ENCODE measurements at places on chromosomes 1 and 21.

DNA sequence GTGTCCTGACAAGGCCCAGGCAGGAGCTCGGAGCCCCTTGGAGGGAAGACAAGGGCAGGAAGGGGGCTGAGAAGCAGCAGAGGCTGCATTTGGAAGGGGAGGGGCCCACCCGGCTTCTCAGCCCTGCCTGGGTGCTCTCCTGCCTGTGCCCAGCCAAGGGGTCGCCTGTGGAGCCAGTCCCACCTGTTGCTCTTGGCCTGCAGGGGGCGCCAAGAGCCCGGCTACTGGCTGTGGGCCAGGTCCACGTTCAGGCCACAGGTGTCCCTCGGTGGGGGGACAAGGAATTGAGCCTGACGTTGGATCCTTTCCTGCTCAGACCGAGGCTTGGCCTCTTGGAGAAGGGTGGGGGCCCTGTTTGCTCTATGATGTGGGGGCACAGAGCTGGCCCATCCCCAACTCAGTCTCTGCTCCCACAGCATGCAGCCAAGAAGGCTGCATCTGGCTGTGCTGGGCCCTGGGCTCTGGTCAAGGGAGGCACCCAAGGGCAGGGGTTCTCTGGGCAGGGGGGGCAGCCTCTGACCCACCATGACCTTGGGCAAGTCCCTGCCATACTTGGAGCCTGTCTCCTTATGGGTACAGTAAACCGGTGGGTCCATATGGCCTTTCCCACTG, 10.9 kb downstream of the WNT4 start:
- DNase-seq = peak; percentile 51

DNA sequence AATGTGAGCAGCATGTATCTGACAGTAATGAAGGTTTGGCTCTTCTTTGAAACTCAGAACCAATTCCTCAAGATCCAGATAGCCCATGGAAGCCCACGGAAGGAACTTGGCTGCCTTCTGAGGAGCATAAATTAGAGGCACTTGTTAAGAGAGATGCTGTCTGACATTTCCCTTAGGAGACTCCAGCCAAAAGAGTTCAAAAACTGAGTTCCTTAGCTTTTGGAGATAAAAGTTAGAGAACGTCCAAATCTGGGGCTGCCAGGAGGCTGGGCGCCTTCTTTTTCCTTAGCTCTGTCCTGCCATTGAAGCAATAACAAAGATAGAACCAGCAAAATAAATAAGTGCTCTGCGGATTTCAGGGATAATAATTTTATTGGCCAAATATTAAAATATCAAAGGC, 439.6 kb upstream of the USP24 start:
- DNase-seq = no peak

GRCh38 chr1:84991097-84991920, 5.6 kb downstream of the MCOLN2 start:
- DNase-seq = no peak

- no peak for DNase-seq
Measured at GRCh38 chr1:67314696-67315095, 7.0 kb downstream of the IL12RB2 start.

- no peak for DNase-seq
Measured at GRCh38 chr1:196608390-196609369, at the start of gene KCNT2. Gene KCNT2 (minus strand): TSS chr1:196608440. CDS start chr1:196608309, 131 bp downstream.

GRCh38 chr1:181451661-181452230, 31.6 kb upstream of the CACNA1E start:
- no peak for DNase-seq

- DNase-seq = no peak
Measured at GRCh38 chr1:109478806-109479205, 4.9 kb upstream of the ATXN7L2 start.

- no peak for DNase-seq
Measured at GRCh38 chr1:243748706-243749283, 101.2 kb downstream of the AKT3 start.

DNA sequence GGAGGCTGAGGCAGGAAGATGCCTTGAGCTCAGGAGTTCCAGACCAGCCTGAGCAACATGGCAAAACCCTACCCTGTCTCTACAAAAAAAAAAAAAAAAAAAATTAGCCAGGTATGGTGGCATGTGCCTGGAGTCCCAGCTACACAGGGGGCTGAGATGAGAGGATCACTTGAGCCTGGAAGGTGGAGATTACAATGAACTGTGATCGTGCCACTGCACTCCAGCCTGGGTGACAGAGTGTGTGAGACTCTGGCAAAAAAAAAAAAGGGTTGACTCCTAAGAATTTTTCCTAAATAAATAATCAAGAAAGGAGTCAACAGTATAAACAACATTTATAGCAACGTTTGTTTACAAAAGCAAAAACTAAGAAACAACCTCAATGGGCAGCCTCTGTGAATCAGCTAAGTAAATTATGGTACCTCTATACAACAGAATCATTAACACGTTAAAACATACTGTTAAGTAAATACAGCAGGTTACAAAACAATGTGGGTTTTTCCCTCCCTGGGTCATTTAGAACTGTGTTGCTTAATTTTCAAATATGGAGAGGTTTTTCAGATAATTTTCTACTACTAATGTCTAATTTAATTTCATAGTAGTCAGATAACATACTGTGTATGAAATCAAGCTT, 56.8 kb downstream of the SLC30A10 start:
- DNase-seq = no peak

DNA sequence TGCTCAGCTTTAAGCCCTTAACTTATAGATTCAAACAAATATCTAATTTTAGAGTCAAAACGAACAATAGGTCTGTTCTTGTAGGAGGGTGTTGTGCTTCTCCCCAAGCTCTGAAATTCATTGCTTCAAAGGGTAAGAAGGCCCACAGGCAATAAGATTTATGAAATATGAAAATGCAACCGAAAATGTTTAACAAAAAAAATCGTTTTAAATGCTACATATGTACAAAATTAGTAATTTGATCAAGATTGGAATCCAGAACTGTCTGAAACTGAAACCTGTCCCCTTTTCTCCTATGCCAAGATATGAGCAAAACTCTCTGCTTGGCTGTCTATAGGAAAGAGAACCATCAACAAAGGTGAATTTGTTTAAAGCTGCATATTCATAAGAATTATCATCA, 534.3 kb downstream of the PLPP3 start:
- no peak for DNase-seq

GRCh38 chr21:32726839-32727686, 750 bp downstream of the SYNJ1 start:
- no peak for DNase-seq

DNA sequence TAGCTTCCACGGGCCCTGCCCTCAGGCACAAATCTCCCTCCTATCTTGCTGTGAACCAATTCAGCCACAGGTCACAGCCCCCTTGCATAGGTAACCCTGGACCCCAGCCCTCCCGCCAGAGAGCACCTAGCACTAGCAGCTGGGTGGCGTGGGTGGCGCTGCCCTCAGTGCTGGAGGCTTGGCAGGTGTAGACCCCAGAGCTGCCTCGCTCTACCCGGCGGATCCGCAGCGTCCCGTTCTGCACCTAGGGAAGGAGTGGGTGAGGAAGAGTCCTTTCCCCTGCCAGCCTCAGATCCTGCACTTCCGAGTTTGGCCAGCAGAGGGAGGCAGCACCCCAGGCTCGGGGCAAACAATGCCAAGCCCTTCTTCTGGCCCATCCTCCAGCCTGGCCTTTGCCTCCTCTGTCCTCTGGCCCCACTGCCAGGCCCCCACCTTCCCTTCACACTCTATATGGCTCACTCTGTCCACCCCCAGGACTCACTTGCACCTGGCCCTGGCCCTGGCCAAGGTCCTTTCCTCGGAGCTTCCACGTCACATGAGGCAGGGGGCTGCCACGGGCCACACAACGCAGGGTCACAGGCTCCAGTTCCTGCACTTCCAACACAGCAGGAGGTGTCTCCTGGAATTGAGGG, 9.0 kb downstream of the IGSF9 start:
- peak; percentile 54 for DNase-seq

DNA sequence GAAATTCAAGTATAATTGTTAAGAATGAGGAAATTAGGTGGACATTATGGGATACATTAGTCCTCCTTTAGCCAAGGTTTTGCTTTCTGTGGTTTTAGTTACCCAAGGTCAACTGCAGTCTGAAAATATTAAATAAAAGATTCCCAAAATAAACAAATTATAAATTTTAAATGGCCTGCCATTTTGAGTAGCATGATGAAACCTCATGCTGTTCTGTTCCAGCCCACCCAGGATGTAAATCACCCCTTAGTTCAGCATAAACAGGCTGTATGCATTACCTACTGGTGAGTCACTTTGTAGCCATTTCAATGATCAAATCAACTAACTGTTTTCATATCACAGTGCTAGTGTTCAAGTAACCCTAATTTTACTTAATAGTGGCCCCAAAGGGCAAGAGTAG, 132.5 kb upstream of the LYPLAL1 start:
- DNase-seq = no peak

DNA sequence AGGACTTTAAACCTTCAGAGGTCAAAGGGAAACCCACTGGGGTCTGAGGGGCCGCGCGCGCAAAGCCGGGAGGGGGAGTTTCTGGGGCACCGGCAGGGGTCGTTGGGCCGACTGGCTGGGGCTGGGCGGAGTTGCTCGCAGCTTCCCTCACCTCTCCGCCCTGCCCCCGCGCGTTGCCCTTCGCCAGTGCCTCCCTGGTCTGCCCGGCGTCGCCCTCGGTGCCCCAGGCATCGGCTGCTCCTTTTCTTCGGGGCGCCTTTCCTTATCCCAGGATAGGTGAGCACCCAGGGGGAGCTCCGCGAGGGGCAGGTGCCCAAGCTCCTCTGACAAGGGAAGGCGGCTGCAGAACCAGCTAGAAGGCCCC, 390 bp upstream of the NGF start:
- DNase-seq = no peak

GRCh38 chr1:184562806-184563205, 176.0 kb downstream of the C1orf21 start:
- DNase-seq = no peak

- no peak for DNase-seq
Measured at GRCh38 chr1:17075470-17076255, 21.8 kb upstream of the SDHB start.

- no peak for DNase-seq
Measured at GRCh38 chr21:45376459-45377324, 28.3 kb upstream of the COL18A1 start.

DNA sequence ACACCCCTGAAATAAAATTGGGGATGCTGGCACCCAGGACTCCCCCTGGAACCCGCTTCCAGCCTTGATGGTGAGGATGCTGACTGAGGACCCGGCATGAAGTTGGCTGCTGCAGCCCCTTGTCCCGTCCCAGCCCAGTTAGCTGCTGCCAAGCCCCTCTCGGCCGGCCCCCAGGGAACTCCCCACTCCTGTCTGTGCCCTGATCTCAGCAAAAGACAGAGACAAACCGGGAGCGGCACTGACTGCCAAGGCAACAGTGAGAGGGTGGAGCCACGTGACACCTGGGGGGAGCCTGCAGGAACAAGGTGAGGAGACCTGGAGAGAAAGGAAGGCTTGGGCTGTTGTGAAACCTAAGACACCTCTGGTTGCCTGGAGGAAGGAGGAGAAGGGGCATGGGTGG, 24.7 kb downstream of the CASZ1 start:
- no peak for DNase-seq

DNA sequence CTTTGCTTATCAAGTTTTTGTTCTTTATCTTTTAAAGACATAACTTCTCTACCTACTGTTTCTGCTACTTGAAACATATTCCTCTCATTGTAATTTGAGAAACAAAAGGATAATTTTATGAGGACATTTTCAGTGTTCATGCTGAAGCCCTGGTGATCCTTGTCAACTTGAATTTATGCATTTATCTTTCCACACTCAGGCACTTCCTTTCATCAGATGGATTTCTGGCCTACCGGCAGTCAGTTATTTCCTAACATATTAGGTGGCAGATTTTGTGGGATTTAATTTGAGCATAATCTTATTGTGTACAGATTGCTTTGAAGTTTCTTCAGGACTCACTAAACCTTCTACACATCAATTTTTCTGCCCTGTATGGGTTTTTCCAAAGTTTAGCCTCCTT, 75.0 kb downstream of the RGL1 start:
- no peak for DNase-seq

DNA sequence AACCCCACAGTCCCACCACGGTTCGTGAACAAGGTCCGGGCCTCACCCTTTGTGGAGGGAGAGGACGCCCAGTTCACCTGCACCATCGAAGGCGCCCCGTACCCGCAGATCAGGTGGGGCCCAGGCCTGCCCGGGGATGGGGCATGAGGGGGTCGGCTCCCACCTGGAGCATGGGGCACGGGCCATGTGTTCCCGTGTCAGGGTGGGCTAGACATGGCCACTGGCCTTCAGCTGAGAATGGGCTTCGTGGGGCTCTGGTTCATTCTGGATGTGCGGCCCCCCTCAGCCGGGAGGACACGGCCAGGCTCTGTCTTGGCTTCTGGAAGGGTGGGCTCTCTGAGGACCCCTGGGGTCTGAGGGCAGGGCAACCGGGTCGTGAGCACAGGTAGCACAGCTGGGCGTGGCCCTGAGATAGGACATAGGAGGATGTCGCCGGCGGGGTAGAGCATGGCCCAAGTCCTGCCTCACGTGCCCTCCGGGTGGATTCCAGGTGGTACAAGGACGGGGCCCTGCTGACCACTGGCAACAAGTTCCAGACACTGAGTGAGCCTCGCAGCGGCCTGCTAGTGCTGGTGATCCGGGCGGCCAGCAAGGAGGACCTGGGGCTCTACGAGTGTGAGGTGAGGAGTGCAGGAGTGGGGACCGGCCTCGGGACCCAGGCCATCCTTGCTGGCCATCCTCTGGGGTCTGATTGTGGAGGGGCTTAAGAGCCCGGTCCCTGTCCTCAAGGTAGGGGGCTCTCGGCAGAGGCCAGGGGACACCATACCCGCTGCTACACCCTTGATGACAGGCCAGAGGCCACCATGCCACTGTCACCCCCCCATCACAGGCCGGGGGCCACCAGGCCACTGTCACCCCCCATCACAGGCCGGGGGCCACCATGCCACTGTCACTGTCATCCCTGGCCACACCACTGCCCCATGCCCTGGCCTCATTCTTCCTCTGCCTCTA, 55.5 kb downstream of the TRIM11 start:
- no peak for DNase-seq

DNA sequence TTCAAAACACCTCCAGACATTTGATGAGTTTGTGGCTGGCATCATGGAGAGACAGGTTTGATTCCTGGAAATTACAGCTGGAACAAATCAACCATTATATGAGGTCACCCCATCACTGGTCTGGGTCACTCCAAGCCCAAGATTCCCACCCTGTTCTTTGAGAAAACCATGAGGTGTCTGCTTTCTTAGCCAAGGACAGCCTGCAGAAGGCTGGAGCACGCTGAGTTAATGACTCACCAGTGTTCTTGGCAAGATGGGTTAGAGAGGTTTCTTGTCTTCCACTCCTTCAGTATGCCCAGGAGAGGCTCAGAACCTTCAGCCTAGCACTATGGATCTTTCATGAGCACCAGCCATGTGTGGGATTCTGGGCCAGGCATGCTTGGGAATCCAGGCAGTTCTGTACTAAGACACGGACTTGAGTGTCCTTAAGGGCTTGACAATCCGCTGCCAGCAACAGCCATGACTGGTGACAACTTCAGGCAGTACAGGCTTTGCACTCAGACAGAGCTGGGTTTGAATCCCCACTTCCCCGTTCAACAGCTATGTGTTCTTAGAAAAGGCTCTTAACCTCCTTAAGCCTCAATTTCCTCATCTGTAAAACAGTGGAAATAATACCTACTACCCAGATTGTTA, 43.9 kb downstream of the GRHL3 start:
- DNase-seq = no peak

- no peak for DNase-seq
Measured at GRCh38 chr1:86765073-86765472, 60.7 kb downstream of the SH3GLB1 start.
